Stimulated activated CD4-positive, alpha-beta T cell treated with anti-CD3 and anti-CD28 coated beads, TNF-alpha, amount 100 ng/mL, for 48 hours (primary cell): ENCODE measurements at places on chromosomes 11 and 22.

DNA sequence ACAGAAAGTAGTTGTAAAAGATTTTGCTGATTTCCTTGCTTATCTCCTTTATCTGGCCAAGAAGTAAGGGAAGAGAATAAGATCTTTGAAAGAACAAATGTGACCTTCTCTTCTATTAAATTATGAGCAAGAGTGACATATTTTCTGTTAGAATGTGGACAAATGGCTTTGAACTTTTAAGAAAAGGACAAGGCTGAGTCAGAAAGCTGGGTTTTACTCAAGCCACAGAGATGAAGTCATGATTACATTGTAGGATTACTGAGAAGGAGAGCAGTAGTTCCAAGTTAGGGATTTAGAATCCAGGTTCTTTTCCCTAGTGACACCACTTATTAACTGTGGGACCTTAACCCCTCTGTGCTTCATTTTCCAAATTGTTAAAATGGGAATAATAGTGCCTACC, 13.5 kb downstream of the CCDC90B start:
- no peak for DNase-seq

- DNase-seq, result no peak
These were observed 72.2 kb downstream of the CWF19L2 start for GRCh38 chr11:107385361-107385981.

GRCh38 chr22:20803696-20804324, 29.9 kb downstream of the SERPIND1 start:
- DNase-seq, result no peak

DNA sequence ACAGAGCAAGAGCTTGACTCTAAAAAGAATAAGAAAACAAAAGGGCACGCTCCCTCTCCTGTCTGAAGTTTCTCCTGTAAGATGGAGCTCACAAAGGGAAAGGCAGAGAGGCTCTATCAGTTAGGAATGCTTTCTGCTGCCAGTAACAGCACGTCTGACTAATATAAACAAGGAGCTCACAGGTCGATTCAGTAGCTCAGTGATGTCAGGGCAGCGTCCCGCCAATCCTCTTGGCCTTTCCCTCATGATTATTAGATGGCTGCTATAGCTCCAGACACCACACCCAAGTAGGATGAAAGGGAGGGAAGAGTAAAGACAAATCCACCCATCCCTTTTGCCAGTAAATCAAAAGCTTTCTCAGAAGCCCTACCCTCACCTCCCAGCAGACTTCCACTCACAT, 51.3 kb upstream of the HMGXB4 start:
- DNase-seq, result no peak

DNA sequence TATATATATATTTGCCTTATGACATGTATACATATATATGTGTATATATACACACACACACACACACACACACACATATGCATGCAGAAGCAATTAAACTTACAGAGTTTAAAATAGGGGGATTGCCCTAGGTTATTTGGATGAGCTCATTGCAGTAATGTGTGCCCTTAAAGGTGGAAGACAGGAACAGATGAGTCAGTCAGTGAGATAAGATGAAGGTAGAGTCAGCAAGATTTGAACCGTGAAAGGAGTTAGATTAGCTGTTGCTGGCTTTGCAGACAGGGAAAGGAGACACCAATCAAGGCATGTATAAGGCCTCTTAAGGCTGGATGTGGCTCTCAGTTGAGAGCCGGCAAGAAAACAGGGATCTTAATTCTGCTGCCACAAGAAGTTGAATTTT, 902.4 kb upstream of the RAG2 start:
- no peak for DNase-seq

DNA sequence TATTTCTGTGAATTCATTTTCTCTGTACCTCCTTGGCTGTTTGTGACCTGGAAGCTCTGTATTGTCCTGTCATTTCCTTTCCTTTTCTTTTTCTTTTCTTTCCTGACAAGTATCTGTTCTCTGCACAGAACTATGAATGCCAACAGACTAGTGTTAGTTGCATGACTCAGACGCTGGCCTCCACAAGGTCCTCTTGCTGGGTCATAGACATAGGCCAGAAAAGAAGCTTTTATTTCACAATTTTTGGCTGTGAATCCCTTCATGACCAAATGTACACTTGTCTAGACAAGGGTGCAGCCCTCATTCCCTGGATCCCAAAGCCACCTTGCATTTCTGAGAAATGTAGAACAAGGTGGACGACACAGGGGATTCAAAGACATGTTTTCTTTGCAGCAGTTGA, 104.1 kb upstream of the MTNR1B start:
- no peak for DNase-seq

GRCh38 chr22:26471522-26471921, 12.1 kb downstream of the HPS4 start:
- DNase-seq, result no peak

- DNase-seq, result no peak
These were observed 11.8 kb upstream of the AGBL2 start for GRCh38 chr11:47726878-47727514.

GRCh38 chr11:8697054-8697453, 14.5 kb downstream of the RPL27A start:
- DNase-seq, result no peak

DNA sequence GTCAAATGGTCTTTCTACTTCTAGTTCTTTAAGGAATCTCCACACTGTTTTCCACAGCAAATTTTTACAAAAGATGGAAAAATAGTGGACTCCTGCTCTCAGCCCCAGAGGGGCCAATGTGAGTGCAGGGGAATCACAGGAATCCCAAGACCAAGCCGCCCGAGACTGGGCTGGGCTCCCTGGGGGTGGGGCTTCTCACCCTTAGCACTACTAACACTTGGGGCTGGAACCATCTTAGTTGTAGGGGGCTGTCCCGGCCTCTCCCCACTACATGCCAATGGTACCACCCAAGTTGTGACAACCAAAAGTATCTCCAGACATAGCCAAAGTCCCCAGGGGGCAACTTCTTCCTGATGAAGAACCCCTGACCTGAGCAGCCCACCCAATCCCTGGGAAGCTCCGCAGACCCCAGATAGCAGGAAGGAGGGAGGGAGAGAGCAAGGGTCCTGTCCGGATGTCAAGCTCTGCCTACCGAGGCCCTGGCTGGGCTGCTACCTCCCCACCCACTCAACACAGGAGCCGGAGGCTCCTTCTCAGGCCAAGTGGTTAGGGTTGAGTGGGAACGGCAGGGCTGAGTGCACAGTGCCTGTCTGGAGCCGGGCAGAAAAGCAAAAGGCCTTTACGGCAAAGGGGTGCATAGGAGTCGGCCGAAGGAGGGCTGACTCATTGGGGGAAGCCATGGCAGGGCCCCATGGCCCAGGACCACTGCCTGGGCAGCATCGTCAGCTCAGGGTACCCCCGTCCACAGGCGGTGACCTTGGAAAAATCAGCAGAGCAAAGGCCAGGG, 122.5 kb upstream of the FGF3 start:
- no peak for DNase-seq

DNA sequence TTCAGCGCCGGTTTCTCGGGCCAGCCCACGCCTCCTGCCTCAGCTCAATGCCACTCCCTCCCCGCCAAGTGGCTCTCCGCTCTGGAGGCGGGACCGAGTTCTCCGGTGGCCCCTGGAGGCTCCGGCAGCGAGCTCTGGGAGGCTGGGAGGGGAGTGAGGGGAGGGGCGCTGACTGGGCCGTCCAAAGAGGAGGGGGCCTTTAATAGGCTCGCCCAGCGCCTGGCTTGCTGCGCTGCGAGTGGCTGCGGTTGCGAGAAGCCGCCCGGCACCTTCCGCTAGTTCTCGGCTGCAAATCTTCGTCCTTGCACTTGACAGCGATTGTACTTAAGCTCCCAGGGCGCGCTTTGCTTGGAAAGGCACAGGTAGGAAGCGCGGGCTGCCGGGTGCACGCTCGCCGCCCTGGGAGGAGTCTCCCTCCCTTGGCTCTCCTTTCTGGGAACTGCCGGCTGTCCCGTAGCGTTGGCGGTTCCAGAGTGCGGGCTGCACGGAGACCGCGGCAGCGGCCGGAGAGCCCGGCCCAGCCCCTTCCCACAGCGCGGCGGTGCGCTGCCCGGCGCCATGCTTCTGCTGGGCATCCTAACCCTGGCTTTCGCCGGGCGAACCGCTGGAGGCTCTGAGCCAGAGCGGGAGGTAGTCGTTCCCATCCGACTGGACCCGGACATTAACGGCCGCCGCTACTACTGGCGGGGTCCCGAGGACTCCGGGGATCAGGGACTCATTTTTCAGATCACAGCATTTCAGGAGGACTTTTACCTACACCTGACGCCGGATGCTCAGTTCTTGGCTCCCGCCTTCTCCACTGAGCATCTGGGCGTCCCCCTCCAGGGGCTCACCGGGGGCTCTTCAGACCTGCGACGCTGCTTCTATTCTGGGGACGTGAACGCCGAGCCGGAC, at the start of gene ADAMTS15:
ADAMTS15 (plus strand) TSS at position 230 of the 894 bp plus-strand sequence; CDS start at position 559, 329 bp downstream.
- DNase-seq, result no peak

GRCh38 chr11:16612566-16613261, 125.7 kb upstream of the C11orf58 start:
- DNase-seq, result no peak

DNA sequence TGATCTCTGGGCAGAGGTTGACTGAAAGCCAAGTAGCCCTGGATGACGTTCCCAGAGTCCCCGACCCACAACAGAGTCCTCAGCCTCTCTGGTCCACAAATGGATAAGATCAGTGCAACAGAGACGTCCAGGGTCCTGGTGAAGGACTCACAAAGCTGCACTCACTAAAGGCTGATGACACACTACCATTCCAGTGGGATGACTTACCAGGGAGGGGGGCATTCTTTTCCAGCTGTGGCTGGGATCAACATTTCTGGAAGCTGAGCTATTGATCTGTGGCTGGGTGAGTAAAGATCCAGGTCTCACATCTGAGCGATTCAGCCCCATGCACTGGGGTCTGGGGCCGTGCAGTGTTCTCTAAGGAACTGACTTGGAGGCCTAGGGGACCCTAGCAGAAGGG, 296.2 kb downstream of the NTM start:
- DNase-seq, result no peak

- no peak for DNase-seq
These were observed 100.7 kb upstream of the THY1 start for GRCh38 chr11:119523539-119524157.

GRCh38 chr11:8209208-8209807, 40.5 kb upstream of the RIC3 start:
- DNase-seq, result peak; percentile 23

GRCh38 chr11:17864478-17864941, 129.9 kb downstream of the KCNC1 start:
- no peak for DNase-seq

GRCh38 chr11:133638921-133639320, 106.6 kb upstream of the OPCML start:
- DNase-seq, result no peak

- no peak for DNase-seq
These were observed 90.3 kb downstream of the TMPRSS5 start for GRCh38 chr11:113615773-113616172.

- no peak for DNase-seq
These were observed 81.6 kb downstream of the FLI1 start for GRCh38 chr11:128775468-128775867.

DNA sequence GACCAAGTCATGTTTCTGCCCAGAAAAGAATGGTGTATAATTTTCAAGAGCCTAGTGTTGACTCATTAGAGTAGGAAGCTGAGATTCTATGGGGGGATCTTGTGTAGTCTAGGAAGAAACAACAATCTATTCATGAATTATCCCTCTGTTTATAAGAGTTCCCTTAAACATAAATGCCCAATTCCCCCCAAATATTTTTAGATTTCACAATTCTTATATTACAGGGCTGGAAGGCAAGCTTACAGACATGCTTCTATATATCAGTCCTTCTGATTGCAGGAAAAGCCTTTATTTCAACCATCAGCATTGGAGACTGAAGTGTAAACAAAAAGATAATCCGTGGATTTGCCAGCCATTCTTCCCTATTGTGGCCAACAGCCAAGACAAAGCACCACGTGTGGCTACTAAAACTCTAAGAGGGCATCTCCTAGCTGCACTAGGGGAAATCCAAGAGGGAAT, 71.4 kb downstream of the NAT10 start:
- DNase-seq, result no peak

- no peak for DNase-seq
These were observed 585 bp downstream of the ARHGEF12 start for GRCh38 chr11:120336641-120337354.

- DNase-seq, result no peak
These were observed 4.9 kb upstream of the NRIP3 start for GRCh38 chr11:9008661-9009060.

DNA sequence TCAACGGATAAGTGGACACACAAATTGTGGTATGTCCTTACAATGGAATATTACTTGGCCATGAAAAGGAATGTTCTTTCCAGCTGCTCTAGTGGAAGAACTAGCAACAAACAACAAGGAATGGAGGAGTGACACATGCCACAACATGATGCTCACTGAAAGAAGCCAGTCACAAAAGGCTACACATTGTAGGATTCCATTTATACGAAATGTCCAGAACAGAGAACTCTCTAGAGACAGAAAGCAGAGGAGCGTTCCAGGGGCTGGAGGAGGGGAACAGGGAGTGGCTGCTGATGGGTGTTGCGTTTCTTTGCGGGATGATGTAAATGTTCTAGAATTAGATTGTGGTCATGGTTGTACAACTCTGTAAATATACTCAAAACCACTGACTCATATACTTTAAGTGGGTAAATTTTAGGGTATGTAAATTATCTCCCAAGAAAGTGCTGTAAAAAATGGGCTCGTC, 32.4 kb upstream of the PDGFB start:
- no peak for DNase-seq

- no peak for DNase-seq
These were observed 36.9 kb downstream of the PTPRJ start for GRCh38 chr11:48017105-48017830.

- DNase-seq, result no peak
These were observed 13.2 kb upstream of the MICAL2 start for GRCh38 chr11:12097219-12097618.
